ENCODE measurements at places on chromosomes 6 and 20.

GRCh38 chr6:139336488-139336887, 38.0 kb downstream of the CITED2 start:
- DNase-seq = no peak

DNA sequence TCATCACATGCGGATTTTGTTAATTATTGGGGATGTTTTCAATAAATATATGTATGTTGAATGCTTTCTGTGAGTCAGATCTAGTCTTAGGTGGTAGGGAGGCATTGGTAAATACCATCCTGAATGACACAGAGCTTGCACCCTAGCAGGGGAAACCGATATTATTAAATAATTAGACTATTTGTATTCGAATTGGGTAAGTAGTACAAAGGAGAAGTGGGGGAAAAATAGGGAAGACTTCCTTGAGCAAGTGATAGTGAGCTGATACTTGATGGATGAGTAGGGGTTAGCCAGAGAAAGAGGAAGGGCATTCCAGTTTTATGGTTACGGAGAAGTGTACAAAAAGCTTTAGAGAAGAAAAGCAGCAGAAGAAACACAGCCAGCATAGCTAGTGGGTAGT, 1.5 kb downstream of the RIOK1 start:
- no peak for DNase-seq

DNA sequence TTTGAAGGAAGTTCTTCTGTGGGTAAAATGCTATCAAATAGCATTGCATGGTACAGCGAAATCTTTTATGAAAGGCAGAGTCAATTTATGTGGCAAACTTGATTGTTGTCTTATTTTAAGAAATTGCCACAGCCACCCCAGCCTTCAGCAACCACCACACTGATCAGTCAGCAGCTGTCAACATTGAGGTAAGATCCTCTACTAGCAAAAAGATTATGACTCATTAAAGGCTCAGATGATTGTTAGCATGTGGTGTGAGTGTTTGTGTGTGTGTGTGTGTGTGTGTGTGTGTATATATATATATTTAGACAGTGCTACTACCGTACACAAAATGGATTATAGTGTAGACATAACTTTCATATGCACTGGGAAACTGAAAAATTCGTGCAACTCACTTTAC, 27.8 kb downstream of the LRRN4 start:
- no peak for DNase-seq

DNA sequence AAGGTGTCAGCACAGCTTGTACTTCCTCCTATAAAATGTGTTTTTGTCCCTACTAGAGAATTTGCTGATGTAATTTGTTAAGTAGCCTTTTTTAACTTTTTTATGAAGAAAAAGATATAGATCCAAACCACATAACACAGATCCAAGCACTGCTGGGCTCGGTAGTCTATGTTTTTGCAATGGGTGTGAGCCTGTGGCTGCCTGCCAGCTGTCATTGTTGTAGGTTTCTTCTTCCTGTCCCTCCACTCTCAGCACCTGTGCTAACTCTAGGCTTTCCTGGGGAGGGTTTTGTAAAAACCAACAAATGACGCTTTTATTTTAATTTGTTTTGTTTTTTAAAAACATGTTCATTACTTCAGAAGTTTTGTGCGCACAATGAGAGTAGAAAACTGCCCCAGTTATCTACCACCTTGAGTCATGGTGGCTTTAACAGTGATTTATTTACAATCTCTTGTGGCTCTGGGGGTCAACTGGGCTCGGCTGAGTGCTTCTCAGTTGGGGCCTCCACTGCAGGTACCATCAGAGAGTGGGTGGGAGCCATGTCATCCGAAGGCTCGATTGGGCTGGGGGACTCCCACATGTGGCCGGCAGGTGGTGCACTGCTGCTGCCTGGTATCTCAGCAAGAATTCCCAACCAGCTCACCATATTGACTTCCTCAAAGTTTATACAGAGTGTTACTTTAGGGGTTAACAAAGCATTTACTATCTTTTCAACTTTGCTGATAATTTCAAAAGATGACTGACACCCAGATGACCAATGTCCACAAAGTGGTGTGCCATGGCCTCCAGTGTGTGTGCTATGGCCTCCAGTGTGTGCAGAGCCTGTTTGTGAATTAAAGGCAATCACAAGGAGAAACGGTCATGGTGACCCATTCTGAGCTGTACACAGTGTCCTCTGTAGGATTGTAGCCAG, 3.0 kb upstream of the CCR6 start:
- no peak for DNase-seq

DNA sequence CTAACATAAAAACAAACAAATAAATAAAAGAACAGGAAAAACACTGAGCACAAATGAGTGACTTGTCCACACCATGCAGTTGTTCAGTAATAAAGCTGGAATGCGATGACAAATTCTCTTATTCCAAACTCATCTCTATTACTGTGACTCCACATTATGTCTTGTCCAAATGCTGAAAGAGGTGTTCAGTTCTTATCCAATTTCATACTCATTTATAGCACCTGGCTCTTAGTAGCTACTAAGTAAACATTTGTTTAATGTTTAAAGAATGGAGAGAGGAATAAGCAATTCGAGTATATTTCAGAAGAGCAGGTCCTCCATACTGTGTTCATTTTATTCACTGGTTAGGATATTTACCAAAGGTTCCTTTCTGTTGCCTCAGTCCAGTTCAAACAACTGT, 439.0 kb upstream of the JAG1 start:
- DNase-seq = no peak

- DNase-seq = no peak
These were observed 84.3 kb downstream of the CARMIL1 start for GRCh38 chr6:25363427-25363826.

DNA sequence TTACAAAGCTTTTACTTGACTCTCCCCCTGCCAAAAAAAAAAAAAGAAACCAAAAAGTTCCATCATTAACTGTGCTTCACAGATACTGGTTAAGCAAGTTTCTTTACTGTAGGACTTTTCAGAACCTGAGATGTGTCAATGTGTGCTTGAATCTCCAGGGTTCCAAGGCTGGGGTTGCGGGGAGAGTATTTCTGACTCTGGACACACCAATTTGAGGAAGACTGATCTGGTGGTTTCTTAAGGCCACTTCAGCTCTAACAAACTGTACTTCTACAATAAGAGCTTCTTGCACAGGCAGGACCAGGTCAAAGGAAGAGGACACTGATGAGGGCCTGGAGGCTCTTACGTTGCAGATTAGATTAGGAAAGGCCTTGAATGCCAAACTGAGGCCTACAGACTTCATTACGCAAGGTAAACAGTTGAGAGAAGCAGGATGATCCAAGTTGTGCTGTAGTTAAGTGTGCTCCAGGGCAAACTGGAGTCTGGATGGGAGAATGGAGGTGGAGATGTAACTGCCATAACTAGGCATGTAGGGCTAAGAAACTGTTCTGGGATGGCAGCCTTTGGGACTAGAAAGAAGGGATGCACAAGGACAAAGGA, 24.4 kb downstream of the COMMD7 start:
- DNase-seq = no peak

- no peak for DNase-seq
These were observed 42.6 kb downstream of the MAP1LC3A start for GRCh38 chr20:34600892-34601653.

GRCh38 chr6:130324657-130325056, 41.2 kb upstream of the TMEM200A start:
- no peak for DNase-seq

- no peak for DNase-seq
These were observed 120.8 kb upstream of the INSM1 start for GRCh38 chr20:20246996-20247633.

- no peak for DNase-seq
These were observed 266.0 kb downstream of the SLC24A3 start for GRCh38 chr20:19478320-19478895.

DNA sequence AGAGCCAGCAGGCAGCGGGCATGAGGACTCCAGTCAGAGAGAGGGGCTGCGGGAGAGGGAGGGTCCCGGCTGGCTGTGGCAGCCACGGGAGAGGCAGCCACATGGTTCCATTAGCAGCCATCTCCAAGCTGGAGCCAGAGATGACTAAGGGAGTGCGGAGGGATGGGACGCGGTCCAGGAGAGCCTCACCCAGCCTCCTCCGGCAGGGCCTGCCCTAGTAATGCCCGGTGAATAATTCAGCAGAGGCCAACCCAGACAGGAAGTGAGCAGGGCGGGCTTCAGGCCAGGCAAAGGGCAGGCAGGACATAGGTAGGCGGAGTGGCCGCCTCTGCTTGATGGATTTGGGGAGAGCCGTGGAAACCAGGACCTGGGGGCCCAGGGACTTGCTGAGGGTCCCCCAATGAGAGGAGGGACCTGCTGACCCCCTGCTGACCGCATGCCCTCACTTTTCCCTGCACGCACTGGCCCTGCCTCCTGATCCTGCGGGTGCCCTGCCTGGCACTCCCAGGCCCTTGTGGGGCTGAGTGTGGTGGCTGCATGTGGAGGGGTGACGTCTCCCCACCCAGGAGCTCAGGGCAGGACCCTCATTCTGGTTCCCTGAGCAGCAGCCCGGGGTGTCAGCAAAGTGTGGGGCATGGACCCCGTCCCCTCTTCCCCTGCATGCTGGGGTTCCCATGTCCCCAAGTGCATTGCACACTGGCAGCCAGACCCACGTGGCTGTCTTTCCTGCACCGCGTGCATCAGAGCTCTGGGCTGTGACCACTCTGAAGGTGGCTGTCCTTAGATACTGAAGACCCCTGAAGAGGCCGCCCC, 51.8 kb upstream of the SLCO4A1 start:
- DNase-seq = no peak

DNA sequence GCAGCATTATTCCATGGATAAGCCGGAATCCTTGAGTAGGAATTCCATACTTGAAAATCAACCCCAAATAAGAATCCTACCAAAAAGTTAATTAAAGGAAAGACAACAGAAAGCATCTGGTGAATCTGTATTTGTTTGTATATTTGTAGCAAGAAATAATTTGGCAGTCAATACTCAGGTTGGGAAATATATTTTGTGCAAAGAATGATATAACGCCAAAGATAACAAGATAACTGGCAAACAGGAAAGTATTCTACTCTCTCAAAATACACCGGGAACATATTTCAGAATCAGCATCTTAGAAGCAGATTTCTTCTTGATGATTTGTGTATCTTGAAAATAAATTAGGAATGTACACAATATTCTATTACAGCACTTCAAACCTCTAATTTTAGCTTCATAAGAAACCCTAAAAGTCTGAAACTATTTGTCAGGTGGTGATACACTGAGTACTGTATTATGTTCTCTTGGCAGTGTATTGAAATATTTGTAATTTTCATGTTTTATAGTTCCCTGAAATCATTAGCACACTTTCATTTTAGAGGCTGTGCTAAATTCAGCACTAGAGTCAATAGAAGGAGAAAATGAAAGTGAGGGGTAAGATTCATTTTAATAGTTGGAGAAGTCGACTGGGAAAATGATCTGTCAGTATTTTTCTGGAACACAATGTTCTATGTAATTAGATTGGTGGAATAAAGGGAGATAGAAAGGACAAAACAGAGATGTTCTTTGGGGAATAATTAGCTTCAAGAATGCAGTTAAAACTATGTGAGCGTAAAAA, 879.7 kb upstream of the GJE1 start:
- no peak for DNase-seq

DNA sequence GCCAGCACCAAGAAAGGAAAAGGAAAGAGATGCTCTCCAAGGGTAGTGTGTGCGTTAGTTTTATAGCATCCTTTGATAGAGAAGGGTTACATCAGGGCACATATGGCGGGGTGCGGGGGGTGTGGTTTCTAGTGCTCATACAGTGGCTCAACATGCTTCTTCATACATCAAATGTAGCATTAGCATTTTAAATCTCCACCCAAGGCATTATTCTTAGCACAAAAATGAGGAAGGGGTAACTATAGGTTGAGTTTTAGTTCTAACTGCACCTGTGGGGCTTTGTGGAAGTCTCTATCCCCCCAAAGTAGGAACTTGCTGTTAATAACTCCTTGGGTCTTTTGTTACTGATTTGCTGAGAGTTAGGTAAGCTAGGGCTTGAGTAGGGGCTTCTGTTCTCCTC, 89.3 kb downstream of the CEP57L1 start:
- no peak for DNase-seq

DNA sequence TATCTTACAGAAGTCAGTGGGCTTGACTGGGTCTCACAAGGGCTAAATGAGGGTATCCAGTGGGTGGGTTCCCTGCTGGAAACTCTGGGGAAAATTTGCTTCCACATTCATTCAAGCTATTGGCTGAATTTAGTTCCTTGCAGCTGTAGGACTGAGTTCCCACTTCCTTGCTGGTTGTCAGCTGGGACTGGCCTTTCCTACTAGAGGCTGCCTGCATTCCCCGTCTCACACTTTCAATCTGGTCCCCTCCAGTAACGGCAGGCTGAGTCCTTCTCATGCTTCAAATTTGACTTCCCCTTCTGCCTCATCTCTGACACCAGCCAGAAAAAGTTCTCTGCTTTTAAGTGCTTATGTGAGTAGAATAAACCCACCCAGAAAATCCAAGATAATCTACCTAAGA, 4.4 kb downstream of the CSNK2A1 start:
- no peak for DNase-seq

- DNase-seq = no peak
These were observed 6.5 kb downstream of the ZNF322 start for GRCh38 chr6:26653007-26653406.

DNA sequence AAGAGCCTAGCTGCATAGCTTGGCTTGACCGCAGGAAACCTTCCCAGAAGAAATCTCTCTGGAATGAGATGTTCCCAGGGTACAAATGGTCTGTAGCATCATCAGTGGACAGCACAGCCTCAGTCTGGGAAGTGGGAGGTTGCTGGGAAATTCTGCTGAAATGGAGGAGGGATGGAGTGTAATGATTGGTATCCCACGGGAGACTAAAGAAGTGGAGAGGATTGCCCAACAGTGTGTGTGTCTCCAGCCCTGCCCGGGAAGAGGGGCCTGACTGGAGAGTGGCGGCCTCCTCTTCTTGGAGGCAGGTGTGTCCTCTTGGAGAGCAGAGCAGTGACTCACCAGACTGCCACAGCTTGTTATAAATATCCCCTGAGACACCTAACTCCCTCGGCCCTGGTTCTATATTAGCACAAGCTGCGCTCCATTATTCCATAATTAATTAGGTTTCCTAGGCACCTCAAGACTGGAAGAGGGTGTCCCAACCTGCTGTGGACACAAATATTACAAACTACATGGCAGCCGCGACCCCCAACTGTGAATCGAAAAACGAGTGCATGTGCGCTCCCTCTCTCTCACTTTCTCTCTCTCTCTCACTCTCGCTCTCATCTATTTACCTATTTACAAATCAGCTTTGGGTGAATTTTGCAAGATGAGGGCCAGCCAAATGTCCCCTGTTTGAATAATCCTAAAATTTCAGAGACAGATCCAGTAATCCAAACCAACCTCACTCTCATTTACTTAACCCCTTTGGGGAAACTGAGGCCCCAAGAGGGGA, 68.8 kb downstream of the FGD2 start:
- no peak for DNase-seq
